ENCODE measurements at places on chromosomes 4 and X.
A peak's percentile ranks its signal among the peaks of the same experiment; 100 is the strongest.

DNA sequence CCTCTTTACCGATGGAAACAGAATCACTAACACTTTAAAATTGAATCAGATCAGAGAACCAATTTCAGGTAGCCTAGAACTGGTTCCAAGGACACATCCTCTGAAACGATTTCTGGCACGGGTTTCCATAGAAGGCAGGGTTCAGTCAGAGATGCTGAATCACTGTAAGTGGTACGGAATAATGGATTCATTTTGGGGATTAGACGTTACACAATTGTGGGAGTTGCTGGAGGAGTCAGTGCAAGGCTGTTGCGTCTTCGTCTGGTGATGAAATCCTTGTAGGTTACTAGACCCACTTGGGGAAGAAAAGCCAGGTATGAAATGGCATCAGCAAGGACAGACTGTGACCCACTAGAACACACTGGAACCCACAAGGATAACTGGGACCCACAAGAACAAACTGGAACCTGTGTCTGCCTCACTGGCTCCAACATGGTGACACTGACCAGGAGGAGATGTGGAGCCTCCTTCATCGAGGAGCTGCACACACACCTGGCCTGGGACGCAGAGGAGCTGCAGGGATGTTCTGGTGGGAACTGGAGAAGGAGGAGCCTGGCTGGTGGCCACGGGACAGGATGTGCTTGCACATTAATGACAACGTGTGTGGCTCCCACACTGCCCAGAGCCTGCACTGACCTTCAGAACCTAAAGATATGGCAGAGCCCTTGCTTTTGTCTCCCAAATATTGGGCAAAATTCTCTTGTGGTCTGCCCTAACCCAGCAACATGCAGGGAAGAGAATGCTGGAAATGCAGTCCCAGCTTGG lies 105.1 kb downstream of the TRAPPC11 start:
- no peak for DNase-seq

DNA sequence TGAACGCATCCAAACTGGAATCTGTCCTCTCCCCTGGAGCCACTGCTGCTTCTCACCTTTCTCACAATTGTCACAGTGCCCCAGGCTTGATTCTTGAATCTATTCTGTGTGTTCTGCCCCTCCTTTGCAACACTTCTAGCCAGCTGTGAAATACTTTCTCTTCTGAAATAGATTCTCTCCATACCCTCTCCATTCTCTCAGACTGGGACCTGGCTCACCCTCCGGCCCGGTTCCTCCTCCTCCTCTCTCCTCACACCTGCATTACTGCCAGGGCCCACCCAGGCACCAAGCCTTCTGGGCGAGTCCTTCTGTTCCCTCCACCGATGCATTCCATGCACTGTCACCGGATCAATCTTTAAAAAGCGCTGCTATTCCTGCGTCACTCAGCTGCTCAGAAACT lies 336.1 kb downstream of the UNC5C start:
- no peak for DNase-seq

DNA sequence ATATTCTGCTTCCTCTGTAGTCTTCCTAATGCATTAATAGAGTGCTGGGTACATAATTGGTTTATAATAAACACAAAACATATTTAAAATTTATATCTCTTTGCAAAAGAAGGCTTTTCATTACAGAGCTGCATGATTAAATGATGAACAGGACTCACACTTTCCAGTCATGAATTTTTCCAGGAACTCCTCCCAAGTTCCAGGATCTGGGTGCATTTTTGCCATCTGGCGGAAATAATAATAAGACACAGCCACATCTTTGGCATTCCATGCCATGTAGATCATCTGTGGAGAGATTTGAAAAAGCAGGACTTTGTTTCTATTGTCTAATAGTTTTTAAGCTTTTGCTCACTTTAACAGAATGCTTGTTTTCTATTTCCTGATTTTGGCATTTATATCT lies 40.2 kb upstream of the SULT1B1 start:
- DNase-seq = no peak

- no peak for DNase-seq
These were observed 65.4 kb downstream of the ANK2 start for GRCh38 chr4:113114884-113115283.

- DNase-seq = no peak
These were observed 104.9 kb downstream of the PCDH18 start for GRCh38 chr4:137427411-137427810.

DNA sequence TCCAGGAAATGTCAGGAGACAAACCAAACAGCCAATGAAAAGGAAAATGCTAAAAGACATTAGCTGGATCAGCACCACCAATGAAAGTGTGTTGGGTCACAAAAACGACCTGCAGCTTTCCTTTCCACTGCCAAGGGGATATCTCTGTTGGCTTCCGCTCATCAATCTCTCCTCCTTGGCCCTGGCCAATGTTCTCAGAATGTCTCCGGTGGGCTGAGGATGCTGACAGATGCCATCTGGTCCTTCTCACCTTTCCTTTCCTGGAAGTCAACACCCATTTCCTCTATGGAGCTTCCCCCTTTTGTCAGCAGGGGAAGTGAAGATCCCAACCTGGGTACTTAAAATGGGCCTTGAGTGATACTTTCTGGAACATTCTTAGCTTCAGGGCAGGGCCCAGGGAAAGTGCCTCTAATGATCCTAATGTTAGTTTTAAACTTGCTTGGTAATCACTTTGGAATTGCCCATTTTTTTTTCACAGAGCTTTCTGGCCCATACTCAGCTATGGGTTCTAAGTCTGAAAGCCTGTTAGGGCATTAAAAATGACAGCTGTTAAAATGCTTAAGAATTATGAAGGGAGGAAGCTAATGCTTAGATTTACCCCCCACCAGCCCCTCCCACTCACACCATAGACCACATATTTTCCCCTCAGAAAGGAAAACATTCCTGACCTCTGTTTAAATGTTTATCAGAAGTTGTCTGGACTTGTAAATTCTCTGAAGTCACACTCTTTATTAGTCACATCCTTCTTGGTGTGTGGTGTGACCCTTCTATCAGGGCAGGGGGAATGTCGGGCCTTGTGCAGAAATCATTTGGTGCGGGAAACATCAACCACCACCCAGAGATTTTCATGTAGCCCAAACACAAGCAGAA lies 29.2 kb downstream of the IGFBP7 start:
- DNase-seq = no peak

DNA sequence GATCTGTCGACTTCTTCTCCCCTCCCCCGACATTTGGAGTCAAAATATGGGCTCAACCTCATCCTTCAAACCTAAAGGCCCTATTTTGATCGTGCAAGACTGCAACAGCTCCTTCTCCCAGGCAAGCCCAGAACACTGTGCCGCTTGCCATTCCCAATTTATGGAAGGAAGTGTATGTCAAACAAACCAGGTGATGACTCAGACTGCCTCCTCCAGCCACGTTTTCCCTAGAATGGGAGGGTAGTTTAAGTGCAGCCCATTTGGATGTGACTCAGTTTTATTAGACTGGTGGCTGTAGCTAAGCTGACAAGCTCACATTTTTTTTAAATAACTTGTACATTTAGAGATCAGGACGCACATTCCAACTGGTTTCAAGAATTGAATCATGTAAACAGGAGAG lies 570.4 kb upstream of the DIPK2B start:
- DNase-seq = no peak

- no peak for DNase-seq
These were observed 243.8 kb downstream of the PPP3CA start for GRCh38 chr4:101103381-101104142.

DNA sequence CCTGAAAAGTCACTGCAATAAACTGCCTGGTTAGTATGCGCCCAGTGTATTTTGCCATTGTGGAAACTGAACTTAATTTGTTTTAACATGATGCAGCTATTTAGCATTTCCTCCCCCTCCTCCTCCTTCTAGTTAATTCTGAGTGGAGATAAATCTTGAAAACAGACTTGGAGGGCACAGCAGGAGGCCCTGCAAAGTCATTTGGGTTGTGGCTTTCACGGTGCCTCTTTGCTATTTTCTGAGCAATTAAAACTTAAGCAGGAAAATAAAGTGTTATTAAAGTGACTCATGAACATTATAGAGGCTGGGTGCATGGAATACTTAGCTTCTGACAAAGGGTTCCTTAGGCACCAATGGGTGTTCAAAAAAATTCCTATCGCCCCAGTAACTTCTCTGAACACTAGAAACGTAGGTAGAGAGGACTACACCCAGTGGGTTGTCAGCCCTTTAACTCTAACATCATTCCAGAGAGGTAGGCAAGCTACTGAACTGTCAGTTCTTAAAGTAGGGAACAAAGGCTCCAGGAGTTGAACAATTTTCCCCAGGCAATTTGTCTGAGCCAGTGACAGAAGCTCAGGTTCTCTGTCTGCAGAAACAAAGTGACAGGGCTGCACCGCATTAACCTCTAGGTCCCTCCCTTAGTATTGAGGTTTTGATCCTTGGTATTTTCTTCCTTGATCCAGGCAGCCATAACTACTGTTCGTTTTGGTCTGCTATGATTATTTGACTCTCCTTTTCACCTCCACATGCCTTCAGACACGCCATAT lies 158.3 kb upstream of the KIT start:
- DNase-seq = no peak

GRCh38 chr4:123449780-123450179 lies 53.2 kb downstream of the SPRY1 start:
- no peak for DNase-seq

DNA sequence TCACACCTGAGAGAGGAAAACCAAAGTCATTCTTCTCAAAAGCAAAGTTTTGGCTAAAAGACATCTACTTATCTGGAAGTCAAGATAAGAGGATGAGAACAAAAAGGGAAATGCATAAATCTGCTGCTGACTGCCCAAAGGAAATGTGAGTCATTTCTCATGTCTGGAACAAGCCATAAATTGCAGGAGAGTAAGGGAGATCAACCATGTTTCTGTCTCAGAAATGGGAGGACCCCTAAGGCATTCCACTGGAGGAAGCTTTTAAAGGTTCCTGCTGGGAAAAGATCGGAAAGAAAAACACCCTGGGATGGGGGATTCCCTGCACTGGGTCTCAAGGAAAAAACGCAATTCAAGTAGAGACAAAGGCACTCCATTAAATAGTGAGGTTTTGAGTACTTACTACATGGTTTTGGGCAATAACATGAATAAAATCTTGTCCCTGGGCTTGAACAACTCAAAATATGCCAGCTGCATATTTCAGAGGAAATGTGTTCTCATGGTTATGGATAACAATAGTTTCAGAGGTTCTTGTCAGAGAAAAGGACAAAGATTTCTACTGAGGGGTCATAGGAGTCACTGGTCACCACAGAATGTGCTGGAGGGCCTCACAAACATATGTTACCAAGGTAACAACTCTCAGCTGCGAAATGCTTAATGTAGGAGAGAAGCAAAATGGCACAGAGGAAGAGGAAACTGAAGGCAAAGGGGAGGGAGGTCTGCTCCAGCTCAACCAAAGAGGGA lies 19.3 kb downstream of the GPR143 start:
- no peak for DNase-seq

DNA sequence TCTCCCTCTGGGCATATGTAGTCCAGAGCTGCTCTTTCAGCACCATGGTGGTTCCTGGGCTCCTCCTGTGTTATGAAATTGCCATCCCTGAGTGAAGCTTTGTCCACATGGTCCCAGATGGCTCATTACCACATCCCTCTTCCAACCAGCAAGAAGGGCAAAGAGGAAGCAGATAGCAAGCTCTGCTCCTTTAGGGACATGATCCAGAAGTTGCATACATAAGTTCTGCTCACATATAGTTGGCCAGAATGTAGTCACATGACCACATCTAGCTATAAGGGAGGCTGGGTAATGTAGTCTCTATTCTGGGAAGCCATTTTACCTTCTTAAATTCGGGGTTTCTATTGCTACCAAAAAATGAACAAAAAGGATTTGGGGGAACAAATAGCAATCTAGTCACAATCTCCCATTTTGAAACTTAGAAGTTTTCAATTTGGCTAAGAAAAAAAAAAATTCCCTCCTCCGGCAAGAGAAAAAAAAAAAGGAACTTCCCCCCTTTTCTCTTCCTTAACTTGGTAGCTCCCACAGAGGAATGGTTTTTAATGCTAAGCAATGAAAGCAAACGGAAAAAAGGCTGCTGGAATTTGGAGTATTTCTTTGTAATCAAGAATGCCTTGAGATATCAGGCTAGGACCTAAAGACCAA lies 88.2 kb upstream of the USP9X start:
- DNase-seq = no peak

- no peak for DNase-seq
These were observed 277.4 kb downstream of the PAPSS1 start for GRCh38 chr4:107442538-107443111.

- DNase-seq = no peak
These were observed 26.2 kb downstream of the JADE1 start for GRCh38 chr4:128835498-128836222.

DNA sequence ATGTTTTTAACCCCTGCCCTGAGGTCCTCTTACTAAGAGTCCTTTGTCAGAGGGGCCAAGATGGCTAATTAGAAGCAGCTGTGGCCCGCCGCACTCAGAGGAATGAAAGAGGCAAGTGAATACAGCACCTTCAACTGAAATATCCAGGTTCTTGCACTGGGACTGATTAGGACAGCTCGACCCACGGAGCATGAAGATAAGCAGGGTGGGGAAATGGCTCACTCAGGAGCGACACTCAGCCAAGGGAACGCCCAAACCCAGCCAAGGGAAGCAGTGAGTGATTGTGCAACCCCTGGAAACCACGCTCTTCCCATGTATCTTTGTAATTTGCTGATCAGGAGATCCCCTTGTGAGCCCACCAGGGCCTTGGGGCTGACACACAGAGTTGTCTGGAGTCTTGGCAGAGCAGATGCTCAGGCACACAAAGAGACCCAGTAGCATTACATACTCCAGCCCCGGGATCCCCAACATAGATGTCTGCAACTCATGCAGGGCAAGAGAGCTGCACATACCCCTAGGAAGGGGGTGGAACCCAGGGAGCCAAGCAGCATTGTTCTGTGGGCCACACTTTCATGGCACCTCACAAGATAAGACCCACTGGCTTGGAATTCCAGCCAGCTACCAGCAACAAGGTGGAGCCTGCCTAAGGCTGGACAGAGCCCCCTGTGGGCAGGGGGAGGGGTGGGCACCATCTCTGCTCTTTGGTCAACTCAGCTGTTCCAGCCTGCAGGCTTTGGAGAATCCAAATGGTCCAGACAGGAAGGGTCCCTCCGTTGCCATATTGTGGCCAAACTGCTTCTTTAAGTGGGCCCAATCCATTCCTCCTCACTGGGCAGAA lies 23.3 kb downstream of the F8A3 start:
- DNase-seq = no peak

DNA sequence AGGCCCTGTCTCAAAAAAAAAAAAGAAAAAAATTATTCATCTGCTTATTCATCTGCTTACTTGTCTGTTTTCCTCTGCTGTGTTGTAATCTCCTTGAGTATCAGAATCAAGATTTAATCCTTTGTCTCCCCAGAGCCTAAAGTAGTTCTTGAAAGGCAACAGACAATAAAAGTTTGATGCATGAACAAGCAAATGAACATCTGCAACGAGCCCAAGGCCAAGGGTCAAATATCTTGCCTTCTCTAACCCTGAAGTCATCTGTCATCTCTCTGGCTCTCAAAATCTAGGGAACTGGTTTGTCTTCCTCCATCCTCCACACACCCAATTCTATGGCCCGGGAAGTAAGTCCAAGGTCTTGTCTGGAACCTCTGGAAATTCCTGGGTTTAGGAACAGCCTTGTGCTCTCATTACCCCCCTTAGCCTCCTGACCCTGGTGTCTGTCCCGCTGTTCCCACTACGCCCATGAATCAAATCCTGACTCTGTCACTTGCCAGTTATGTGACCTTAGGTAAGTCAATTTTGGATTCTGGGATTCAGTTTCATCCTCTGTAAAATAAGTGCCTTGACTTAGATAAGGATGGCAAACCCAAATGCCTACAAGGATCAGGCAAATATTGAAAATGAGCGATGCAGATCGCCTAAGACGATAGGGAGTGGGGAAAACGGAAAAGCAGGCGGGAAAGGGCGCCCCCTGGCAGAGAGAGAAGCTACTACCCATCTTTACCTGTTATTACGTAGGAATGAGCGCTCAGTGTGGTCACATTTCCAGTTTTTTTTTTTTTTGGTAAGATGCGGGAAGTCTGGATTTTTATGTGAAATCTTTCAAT lies 102.7 kb upstream of the DHX15 start:
- DNase-seq = peak; percentile 0
